ENCODE measurements at places on chromosomes 3 and 15. TPM values are rescaled to one million over a fixed set of nuclear protein-coding genes. Genes with fewer than 3 reads are reported as not detected.

Gene IL17RB
- total RNA-seq = not detected

Gene TF
- total RNA-seq = 0.24 TPM

GRCh38 chr15:90496791-90497190 lies 32.9 kb upstream of the CRTC3 start:
- H3K4me1 ChIP-seq = no peaks in the 10 kb centered on the region
- no peak for DNase-seq
- peaks cover 34% of the 10 kb centered on the region for H3K36me3 ChIP-seq
- no peak overlapping the region for H3K4me3 ChIP-seq
- no peak overlapping the region for H3K27ac ChIP-seq

DNA sequence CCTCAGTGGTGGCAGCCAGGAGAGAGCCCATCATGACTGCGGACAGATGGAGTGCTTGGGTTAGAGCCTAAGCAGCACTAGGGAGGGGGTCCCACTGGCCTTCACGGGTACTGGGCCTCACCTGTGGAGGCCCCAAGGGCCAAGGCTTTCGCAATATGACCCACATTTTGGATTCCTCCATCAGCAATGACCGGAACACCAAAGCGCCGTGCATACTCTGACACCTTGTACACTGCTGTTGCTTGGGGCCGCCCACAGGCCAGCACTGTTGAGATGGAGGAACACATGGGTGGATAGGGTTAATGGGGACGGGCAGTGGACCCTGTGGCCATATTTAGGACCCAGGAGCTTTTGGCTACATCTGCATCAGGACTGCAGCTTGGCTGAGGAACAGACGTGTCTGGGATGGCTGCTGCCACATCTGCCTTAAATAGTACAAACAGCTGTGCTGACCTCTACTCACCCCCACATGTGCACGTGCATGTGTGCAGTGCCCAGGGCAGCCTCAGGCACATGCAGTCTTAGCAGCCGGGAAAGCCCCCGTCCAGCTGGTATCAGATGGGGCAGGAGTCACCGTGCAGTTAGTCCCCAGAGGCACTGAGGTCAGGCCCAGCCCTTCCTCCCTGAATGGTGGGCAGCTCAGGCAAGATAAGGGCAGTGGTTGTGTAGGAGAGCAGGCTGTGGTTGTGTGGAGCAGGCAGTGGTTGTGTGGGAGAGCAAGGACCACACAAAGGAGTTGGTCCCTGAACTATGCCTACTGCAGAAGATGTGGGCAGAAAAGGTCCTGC lies 3.3 kb downstream of the NDUFAF3 start:
- H3K27ac ChIP-seq = no peak overlapping the region
- peaks cover 14% of the 10 kb centered on the region for H3K36me3 ChIP-seq

DNA sequence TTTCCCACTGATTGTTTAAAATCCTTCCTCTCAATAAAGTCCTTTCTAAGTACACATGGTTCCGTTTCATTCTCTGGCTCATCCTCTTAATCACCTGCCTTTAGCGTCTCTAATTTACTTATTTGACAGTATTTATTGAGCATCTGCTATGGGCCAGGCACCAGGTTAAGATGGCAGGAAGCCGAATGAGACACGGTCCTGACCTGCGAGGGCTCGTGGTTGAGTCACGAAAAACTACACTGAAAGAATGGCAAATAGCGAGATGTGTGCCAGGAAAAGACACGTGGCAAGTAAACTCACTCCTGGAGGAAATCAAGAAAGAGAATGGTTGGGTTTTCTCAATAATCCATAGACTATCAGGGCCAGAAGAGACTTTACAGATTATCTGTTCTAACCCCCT lies 60.9 kb downstream of the HES1 start:
- H3K27ac ChIP-seq = no peak overlapping the region
- H3K36me3 ChIP-seq = no peaks in the 10 kb centered on the region
- no peaks in the 10 kb centered on the region for H3K27me3 ChIP-seq
- H3K4me1 ChIP-seq = no peaks in the 10 kb centered on the region

DNA sequence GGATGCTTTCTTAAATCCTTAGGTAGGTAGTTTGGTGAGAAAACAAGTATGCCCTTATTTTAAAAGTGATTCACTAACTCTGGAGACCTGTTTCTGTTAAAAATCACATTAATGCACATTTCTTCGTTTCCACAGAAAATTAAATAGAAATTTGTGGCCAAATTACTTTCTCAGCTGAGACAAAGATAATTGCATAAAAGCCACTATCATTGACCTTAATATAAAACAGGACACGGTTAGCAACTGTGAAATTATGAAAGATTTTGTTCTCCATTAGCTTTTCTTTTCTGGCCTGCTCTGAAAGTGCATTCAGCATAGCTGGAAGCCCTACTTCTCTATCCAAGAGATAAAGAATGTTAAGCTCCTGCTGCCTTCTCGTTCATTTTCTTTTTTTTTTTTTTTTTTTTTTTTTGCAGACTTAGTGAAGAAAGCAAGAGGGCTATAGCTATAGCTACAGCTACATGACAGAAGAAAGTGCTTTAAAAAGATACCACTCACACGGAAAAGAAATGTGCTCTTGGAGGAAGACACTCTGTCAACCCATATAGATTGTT lies 576.9 kb downstream of the OTOL1 start:
- H3K36me3 ChIP-seq = no peaks in the 10 kb centered on the region
- no peak for DNase-seq
- no peak overlapping the region for H3K27ac ChIP-seq
- no peaks in the 10 kb centered on the region for H3K27me3 ChIP-seq
- H3K4me3 ChIP-seq = no peak overlapping the region
- H3K4me1 ChIP-seq = no peaks in the 10 kb centered on the region

- H3K27me3 ChIP-seq = no peaks in the 10 kb centered on the region
- DNase-seq = no peak
- no peaks in the 10 kb centered on the region for H3K4me1 ChIP-seq
- H3K36me3 ChIP-seq = no peaks in the 10 kb centered on the region
- H3K27ac ChIP-seq = no peak overlapping the region
Observed at GRCh38 chr15:67501836-67502461, 19.0 kb upstream of the C15orf61 start.

DNA sequence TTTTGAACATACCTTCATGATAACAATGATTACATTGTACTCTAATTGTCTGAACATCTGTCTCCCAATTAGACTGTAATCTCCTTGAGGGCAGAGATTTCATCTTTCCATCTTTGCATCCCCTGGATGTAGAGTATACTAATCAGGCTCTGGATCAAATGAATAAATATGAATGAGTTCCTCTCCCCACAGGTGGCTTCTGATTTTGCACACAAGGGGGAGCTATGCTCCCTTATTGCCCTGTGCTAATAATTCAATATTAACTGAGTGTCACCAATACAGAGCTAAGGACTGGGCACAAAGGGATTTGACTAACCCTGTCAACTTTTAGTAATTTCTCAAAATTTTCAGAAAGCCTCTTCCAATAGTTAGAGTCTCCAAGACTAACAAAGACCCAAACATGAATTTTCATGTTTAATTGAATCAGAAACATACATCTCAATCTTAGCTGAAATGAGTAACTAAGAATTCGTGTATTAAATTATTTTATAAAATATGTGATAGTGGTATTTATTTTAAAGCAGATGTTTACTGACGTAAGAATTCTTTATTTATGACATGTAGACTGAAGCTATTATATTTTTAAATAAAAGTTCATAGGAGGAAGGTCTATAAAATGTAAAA lies 3.0 kb downstream of the DUOXA1 start:
- H3K27me3 ChIP-seq = no peaks in the 10 kb centered on the region
- peaks cover 11% of the 10 kb centered on the region for H3K4me1 ChIP-seq
- H3K27ac ChIP-seq = no peak overlapping the region
- no peaks in the 10 kb centered on the region for H3K36me3 ChIP-seq

DNA sequence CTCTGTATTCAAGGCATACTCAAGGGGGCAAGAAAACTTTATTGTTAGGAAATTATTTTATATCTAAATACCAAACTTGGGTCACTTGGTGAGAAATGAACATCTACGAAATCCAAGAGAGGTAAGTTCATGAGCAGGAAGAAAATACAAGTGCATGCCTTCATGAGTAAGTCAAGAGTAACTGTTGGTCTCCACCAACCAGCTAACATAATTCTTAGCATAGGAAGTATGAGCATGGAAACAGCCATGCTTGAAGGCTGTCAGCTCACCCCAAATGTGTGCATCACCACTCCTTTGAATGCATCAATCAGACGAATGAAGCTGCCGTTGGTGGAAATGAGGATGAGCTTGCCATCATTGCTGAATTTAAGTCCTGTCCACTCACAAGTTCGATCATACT lies 13.9 kb downstream of the PPM1M start:
- no peaks in the 10 kb centered on the region for H3K27me3 ChIP-seq
- no peak for DNase-seq
- H3K4me3 ChIP-seq = no peak overlapping the region
- peaks cover 63% of the 10 kb centered on the region for H3K36me3 ChIP-seq
- no peak overlapping the region for H3K27ac ChIP-seq
- H3K4me1 ChIP-seq = peaks cover 1% of the 10 kb centered on the region

DNA sequence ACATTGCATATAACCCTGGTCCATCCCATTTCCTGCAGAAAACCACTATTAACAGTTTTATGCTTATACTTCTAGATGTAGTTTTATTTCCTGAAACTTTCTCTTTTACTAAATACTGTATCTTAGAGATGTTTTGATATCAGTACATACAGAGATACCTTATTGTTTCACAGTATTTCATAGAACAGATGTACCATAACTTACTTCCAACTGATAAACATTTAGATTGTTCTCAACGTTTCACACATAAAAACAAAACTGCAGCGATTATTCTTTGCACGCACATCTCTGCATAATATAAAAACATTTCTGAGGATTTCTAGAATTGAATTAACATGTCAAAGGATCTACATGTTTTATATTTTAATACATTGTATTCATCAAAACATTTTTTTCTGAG lies 2.6 kb downstream of the ZNF80 start:
- 0 out of 2 replicates have a peak, but pooled peaks cover 3% of the 10 kb centered on the region for H3K27me3 ChIP-seq
- no peaks in the 10 kb centered on the region for H3K4me1 ChIP-seq
- no peak overlapping the region for H3K4me3 ChIP-seq
- H3K36me3 ChIP-seq = no peaks in the 10 kb centered on the region

DNA sequence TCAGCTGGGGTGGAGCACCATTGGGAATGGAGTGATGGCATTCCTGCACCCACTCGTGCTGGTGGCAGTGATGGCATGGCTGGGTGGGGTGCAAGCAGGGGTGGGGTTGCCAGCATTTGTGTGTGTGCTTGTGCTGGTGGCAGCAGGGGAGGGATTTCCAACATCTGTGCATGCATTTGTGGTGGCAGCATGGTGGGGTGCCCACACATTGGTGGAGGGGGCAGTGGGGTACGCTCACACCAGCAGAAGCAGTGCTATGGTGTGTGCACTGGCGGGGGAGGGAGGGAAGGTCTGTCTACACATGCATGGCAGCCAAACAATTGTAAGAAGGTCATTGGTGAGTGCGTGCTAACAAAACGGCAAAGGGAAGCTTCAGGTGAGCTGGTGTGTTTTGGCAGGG lies 76.7 kb upstream of the NUDT16 start:
- no peak overlapping the region for H3K27ac ChIP-seq
- no peaks in the 10 kb centered on the region for H3K4me1 ChIP-seq
- no peak overlapping the region for H3K4me3 ChIP-seq
- no peak for DNase-seq

GRCh38 chr3:191499307-191500080 lies 38.5 kb downstream of the PYDC2 start:
- no peaks in the 10 kb centered on the region for H3K27me3 ChIP-seq
- no peak overlapping the region for H3K27ac ChIP-seq
- peak; percentile 16 for DNase-seq
- no peaks in the 10 kb centered on the region for H3K36me3 ChIP-seq
- no peaks in the 10 kb centered on the region for H3K4me1 ChIP-seq

DNA sequence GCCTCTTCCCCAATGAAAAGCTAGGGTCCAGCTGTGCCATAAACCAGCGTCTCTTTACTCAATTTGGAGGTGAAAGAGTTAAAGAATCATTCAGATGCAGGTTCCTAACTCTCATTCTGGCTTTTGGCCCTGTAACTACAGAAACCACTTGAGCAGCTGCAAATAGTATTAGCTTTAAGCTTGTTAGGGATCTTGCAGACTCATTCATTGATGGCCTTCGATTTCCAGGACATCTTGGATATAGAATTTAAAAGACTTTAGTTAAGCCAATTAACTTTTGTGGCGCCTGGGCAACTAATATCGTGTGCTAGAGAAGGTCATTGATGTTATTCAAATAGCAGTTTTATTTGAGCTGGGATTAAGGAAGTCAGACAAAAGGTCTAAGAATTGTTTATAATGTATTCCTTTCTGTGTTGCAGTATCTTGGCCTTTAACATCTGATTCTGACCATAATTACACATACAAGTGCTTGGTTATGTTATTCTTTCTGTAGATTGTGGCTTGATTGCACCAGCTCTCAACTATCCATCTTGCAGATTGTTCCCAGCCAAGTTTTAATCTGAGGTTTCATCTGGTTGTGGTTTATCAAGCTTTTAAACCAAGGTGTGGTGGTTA lies 185.3 kb downstream of the CACNA2D3 start:
- no peak overlapping the region for H3K27ac ChIP-seq
- H3K36me3 ChIP-seq = no peaks in the 10 kb centered on the region
- H3K4me1 ChIP-seq = no peaks in the 10 kb centered on the region
- no peaks in the 10 kb centered on the region for H3K27me3 ChIP-seq
- no peak for DNase-seq
- H3K4me3 ChIP-seq = no peak overlapping the region

GRCh38 chr15:20356911-20357480 lies 184.6 kb downstream of the GOLGA6L6 start:
- no peak overlapping the region for H3K4me3 ChIP-seq
- no peak for DNase-seq
- H3K4me1 ChIP-seq = no peaks in the 10 kb centered on the region
- H3K27ac ChIP-seq = no peak overlapping the region

DNA sequence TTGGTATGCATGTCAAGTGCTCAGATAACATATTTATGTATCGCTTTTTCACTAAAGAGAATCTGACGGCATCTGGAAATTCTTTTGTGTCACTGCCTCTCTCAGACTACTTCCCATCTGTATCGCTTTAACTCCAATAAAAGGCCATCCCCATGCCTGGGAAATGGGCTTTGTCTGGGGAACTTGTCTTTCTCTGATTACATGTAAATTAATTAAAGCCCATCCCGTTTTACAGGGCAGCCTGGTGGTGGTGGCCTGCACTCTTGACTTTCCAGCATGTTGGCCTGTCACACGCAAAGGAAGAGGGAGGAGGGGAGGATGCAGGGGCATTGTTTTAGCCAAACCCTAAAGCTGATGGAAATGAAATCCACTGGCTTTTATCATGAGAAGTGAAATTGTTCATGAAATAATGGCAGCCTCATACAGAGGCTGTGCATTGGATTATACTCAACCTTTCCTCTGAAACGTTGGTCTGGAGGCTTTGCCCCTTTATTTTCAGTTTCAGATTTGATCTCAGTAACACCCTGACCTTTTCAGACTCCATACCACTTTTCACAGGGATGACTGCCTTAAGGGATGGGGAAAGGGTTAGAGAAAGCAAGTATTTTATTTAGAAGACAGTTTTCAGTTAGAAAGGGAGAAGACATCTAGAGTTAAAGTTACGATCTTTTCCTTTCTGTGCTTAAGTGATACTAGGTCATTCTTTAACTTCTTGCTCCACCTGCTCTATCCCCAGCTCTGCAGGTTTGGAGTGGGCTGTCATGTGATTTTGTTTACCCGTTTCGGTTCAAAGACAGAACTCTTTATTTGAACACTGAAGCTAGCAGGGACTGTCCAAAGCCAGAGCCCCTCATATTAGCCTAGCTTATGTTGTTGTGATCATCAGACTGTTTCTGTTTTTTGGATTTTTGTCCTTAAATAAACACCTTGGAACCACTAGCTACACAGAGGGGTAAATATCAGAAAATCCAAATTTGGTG lies 94.6 kb upstream of the CTDSPL start:
- no peaks in the 10 kb centered on the region for H3K36me3 ChIP-seq
- DNase-seq = no peak
- H3K4me3 ChIP-seq = no peak overlapping the region
- H3K27me3 ChIP-seq = peaks cover 76% of the 10 kb centered on the region
- no peak overlapping the region for H3K27ac ChIP-seq
- no peaks in the 10 kb centered on the region for H3K4me1 ChIP-seq
